ENCODE measurements at places on chromosomes 16 and 17.

- DNase-seq: peak; percentile 86
Observed at GRCh38 chr16:89574681-89575246, 794 bp upstream of the CPNE7 start.

DNA sequence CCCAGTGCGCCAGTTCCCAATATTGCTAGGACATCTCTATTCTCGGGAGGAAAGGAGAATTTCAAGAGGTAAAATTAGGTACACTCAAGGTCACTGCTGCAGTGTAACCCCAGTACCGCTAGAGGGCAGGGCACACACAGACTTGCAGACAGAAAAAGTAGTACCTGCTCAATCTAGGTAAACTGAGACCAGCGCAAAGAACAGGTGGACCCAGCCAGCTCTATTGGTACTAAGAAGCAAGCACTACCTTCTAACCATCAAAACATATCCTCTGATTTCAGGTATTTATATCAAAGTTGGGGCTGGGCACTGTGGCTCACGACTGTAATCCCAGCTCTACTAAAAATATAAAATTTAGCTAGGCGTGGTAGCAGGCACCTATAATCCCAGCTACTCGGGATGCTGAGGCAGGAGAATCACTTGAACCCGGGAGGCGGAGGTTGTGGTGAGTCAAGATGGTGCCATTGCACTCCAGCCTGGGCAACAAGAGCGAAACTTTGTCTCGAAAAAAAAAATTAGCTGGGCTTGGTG, 3.6 kb upstream of the WDR81 start:
- peak; percentile 67 for DNase-seq

- no peak for DNase-seq
Observed at GRCh38 chr17:34620458-34620857, 41.1 kb downstream of the TMEM132E start.

- no peak for DNase-seq
Observed at GRCh38 chr16:22186517-22186916, 19.6 kb upstream of the EEF2K start.

DNA sequence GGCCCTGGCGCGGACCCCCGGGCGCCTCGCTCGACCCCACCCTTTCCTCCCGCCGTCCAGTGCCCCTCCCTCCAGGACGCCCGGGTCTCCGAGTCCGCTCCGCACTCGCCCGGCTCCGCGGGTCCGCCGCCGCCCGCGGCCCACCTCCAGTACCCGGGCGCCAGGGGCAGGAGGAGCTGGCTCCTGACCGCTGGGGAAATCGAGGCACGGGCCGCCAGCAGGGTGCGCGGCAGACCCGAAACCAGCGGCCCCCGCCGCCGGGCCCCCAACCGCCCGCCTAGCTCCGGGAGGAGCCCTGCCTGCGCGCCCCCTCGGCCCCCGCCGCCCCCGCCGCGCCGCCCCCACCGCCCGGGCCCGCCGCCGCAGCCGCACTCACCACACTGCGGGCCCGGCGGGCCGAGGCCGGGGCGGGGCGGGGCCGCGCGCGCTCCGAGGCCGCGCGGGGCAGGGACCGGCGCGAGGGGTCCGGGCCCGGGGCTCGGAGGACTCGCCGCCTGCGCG, 333 bp downstream of the MAFG start:
- DNase-seq: no peak

GRCh38 chr17:29124925-29125273, 55.3 kb downstream of the MYO18A start:
- DNase-seq: peak; percentile 28

- DNase-seq: peak; percentile 52
Observed at GRCh38 chr17:28570716-28571360, 486 bp downstream of the PIGS start.

GRCh38 chr16:72282362-72282761, 110.4 kb upstream of the PMFBP1 start:
- DNase-seq: no peak

DNA sequence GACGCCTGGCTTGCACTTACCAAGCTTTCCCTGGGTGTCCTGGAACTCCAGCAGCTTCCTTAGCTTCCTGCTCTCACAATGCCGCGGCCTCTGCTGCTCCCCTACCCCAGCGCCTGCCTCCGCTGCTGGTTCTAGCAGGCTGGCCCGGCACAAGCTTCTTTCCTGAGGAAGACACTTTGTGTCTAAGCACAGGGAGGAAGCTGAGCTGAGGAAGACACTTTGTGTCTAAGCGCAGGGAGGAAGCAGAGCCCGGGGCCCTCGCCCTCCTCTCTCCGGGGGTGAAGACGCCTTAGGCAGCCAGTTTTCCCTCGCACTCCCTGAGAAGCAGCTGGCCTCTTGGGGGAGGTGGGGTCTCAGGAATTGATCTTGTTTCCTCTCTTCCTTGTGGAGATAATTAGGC, 64.9 kb downstream of the PLD6 start:
- DNase-seq: no peak

DNA sequence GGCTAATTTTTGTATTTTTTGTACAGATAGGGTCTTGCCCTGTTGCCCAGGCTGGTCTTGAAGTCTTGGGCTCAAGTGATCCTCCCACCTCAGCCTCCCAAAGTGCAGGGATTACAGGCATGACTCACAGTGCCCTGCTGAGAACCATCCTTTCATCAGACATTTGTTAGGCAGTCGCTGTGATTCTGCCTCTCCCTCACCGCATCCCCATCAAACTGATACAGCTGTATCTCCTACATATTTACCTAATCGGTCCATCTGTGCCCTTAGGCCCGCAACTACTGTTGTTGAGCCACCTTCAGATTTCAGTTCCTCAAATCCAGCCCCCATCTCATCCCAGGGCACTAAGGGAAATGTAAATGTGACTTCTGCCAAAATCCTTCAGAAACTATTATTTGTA, 2.0 kb upstream of the SLC43A2 start:
- no peak for DNase-seq

DNA sequence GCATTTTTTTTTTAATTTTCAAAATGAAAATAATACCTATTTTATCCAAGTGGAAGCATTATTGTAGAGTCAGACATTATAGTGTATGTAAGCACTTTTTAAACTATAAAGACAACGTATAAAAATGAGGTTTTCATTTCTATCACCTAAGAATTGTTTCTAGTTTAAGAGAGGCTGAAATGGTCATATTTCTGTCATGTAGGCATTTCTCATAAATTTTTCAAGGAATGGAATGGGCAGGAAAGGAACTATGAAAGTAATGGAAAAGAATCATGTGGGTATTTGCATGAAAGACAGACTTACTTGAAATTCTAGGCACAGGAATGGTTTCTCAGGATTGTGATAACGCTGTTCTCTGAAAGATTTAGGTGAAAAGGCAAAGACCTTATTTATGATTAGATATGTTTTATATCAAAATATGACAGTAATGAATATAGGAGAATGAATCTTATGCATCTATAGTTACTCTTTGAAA, 67.4 kb downstream of the PPM1E start:
- DNase-seq: no peak

DNA sequence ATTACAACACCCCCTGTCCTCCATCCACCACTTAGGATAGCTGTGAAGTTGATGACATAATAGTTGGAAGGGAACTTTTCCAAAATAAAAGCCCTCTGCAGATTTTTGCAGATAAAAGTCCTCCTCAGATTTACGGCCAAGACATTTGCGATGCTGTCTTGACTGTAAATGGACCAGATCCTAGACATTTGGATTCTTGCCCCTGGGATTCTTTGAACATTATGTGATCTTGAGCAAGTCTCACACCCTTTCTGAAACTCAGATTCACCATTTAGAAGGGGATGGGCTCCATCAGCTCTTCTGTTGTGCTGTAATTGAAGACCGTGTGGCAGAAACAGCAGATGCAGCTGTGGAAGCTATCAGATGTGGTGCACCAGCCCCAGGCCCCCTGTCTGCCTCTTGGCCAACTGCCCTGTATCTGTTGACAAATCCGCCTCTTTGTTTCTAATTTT, 153.9 kb upstream of the CACNG3 start:
- no peak for DNase-seq

DNA sequence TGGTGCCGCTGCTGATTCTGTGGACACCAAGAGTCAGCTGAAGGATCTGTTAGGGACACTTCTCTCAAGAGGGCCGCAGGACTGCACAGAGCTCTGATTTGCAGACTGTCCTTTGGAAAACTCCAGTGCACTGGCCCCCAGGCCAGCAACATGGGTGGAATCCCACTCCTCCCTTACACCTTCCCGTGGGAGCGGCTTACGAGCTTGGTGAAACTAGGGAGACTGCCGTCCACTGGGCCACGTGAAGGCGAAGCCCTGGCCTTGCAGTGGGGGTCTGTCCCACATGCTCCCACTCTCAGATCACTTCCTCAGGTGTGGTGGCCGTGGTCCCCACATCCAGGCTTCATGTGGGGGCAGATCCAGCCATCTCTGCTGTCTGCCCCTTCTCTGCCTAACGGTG, 36.4 kb downstream of the PSME3IP1 start:
- DNase-seq: no peak

DNA sequence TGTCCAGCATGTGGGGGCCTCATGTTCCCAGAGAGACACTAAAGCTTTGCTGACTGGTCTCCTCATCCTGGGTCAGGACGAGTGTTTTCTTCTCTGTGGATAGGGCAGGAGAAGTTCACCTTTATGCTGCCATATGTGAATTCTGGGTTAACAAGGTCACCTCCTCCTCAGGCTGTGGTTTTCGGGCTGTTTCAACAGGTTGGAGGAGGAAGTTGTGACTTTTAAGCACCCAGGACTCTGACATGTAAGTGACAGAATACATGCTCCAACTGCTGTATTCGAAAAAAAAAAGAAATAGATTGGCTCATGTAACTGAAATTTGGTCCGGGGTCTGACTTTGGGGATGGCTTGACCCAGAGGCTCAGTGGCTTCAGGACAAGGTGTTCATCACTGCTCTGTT, 54.2 kb downstream of the SNX20 start:
- no peak for DNase-seq

GRCh38 chr17:33113276-33113990, 121.8 kb downstream of the SPACA3 start:
- no peak for DNase-seq

DNA sequence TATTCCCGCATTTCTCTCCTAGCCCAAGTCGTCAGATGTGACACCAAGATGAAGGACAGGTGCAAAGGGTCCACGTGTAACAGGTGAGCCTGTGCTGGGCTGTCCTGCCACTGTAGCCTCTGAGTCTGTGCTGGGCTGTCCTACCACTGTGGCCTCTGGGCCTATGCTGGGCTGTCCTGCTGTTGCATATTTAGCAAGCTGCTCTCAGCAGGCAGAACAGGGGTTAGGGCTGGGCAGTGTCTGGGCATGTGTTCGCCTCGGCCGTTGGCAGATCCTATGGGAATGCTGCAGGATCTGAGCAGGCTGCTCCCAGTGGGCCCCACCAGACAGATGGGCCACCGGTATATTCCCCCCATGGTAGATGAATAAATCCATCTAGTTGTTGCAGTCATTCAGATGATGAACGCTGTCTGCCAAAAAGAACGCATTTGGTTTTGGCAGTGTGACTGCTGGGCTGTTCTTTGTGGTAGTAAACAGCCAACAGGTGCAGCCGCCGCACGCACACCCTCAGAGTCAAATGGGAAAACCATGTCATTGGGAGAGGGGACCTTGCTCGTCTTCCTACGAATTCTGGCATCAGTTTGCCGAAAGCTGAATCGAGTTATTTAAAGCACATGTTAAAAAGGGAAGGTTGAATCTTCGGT, 49.2 kb downstream of the CRISPLD2 start:
- DNase-seq: no peak

- no peak for DNase-seq
Observed at GRCh38 chr16:27928542-27928941, 135.0 kb downstream of the GSG1L start.

- DNase-seq: peak; percentile 68
Observed at GRCh38 chr17:27430882-27431491, 25.3 kb upstream of the KSR1 start.

- peak; percentile 93 for DNase-seq
Observed at GRCh38 chr17:692116-692515, 22.5 kb downstream of the VPS53 start.

DNA sequence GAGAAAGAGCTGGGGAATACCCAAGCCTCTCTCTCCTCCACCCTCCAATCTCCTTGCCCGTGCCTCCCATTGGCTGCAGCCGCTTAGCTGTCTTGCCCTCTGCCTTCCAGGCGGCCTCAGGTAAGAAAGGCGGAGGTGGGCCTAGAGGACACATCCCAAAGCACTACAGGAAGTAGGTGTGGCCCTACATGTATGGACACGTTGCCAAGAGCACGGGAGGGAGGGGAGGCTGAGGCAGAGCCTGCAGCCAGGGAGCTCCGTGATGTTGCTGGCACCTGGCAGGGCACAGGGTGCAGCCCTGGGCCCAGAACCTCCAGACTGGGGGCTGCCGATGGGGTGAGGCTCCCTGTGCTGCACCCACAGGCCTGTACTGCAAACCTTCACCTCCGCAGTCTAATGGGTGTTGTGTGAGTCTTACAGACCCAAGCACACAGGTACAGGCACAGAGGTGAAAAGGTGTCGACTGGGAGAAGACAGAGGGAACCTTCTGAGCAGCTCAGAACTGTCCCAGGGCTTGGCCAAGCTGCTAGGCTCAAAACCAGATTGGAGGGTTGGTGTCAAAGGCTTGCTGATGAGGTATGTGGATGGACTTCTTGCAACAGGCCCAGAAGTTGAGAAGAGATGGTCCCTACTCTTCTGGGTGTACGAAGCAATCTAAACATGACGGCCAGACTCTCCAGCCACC, 23.5 kb upstream of the FOXK2 start:
- DNase-seq: peak; percentile 8

DNA sequence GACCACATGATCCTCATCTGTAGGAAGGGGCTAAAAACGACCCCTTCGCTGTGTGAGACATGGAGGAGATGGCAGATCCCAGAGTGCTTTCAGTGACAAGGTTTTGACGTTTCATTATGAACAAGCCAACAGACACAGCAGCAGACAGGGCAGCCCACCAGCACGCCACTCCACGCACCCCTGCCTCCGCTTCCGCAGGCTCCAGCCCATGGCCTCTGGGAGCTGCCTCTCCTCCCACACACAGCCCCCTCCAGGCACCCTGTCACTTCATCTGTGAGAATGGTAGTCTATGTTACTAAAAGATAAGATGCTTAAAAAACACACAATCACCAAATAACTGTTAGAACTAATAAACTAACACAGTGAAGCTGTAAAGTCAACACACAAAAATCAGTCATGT, 12.3 kb upstream of the ADCY7 start:
- no peak for DNase-seq

GRCh38 chr16:10617662-10618420, 37.4 kb upstream of the EMP2 start:
- peak; percentile 2 for DNase-seq

DNA sequence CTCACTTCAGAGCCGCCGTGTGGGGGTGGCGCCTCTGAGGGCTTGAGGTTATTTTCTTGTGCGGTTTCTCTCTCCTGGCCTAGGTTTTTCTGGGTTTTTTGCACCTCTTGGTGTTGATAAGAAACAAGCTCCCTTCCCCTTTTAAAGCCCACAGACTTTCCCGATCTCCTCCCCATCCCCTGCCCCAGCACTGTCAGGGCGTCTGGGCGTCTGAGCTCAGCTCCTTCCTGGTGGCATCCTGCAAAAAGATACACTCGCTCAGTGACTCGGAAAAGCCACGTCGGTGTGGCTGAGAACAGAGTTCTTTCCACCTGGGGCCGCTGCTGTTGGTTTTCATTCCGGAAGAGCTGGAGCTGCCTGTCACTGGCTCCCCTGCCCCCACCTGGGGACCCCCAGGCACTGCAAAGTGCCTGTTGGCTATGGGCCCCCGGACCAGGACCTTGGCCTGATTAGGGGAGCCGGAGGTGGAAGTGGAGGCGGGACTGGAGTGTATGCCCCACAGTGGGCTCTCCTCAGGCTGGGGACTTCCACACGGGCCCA, 14.5 kb downstream of the BAIAP2 start:
- DNase-seq: no peak
